ENCODE measurements at places on chromosomes 1 and 21.

GRCh38 chr1:114715952-114716303, 643 bp downstream of the NRAS start:
- no peak for DNase-seq

DNA sequence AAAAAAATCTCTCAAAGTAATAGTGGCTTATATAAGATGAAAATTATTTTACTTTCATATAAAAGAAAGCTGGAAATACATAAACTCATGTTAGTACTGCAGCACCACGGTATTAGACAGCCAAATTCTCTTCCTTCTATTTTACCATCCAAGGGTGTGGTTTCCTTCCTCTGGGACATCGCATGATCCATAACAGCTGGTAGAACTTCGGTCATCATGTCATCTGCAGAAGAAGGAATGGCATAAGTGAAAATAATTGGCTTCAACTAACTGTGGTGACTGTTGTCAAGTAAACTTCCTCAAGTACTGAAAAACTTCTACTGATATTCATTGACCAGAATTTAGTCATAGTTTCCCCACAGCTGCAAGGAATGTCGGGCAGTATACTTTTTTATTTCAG, 28.3 kb upstream of the IFI44L start:
- DNase-seq = no peak

DNA sequence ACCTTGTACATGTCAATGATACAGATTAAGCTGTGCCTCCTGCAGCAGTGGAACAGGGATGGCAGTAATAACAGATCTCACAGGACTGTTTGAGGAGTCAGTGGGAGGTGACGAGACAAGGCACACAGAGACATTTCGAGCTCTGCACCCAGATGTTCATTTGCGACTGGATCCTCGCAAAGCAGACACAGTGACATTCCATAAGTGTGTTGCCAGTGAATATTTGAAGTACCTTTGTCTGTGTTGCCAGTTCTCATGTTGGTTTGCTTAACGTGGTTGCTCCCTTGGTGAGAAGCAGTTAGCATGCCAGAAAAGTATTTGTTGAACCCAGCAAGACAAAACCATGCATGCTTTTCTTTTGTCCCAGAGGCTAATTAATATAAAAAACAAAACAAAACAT, 67.0 kb downstream of the NID1 start:
- DNase-seq = no peak

DNA sequence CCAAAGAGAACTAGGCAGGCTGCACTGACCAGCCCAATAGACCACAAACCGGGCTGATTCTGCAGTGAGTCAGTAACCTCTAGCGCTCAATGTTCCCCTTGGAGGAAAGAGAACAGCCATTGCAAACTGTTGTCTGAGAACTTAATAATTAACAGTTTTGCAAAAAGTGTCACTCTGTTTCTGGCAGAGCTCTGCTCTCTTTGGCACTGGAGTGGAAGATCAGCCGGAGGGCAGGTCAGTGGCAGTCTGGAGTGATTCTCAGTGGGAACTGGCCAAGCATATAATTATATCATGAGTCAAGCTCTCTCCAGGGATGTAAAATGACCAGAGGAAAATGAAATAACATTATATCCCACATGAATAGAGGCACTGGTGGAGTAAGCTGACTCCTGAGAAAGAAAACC, 238.3 kb downstream of the HLX start:
- DNase-seq = no peak

All from T-helper 17 cell (primary cell).